ENCODE measurements at places on chromosomes 16 and 17. TPM values are rescaled to one million over a fixed set of nuclear protein-coding genes. Genes with fewer than 3 reads are reported as not detected.

KRTAP4-5 gene
- not detected for total RNA-seq

MRM1 gene
- total RNA-seq: 15.3 TPM

SALL1 gene
- total RNA-seq: 0.29 TPM

HASPIN gene
- 12.3 TPM for total RNA-seq

MYH11 gene
- 0.01 TPM for total RNA-seq

TBX6 gene
- 0.31 TPM for total RNA-seq

ITGAL gene
- total RNA-seq: 0.07 TPM

HBM gene
- not detected for total RNA-seq

CCL22 gene
- 0.05 TPM for total RNA-seq

RRAD gene
- total RNA-seq: 53.2 TPM

ADAP2 gene
- 3.1 TPM for total RNA-seq

TTYH2 gene
- total RNA-seq: 1.8 TPM

MYO15B gene
- total RNA-seq: 53.5 TPM

ASB16 gene
- total RNA-seq: 0.07 TPM

ITGB4 gene
- 117 TPM for total RNA-seq

KRT31 gene
- not detected for total RNA-seq

SSH2 gene
- total RNA-seq: 25.5 TPM

DHX40 gene
- total RNA-seq: 31.6 TPM

XPO6 gene
- total RNA-seq: 93.5 TPM

LLGL1 gene
- 16.9 TPM for total RNA-seq

PRRT2 gene
- 0.32 TPM for total RNA-seq

SHCBP1 gene
- total RNA-seq: 40.3 TPM

LGALS9 gene
- total RNA-seq: 1.2 TPM

CCL4 gene
- not detected for total RNA-seq

ATP5PD gene
- total RNA-seq: 514 TPM

ZNF19 gene
- total RNA-seq: 2.0 TPM

TBC1D3L gene
- total RNA-seq: 11.2 TPM

CDK12 gene
- total RNA-seq: 34.7 TPM
